B cell (primary cell): ENCODE measurements at places on chromosomes 5 and 9.

DNA sequence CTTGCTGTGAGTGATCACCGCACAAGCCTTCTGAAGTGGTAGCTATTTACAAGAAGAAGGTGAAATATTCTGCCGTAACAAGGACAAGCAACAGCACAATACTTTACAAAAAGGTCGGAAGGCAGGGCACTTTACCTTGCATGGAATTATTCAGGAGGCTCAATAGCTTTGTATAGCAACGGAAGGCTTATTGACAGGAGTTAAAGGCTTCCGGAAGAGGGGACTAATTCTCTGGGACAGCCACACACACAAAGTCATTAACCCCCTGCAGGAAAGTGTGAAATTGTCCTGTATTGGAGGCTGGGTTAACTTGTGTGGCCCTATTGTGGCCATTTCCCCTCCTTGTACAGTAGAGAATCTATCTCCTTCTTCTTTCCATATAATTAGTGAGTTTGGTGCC lies 199.3 kb upstream of the SEMA6A start:
- no peak for DNase-seq

- DNase-seq: no peak
These were observed 69.0 kb upstream of the HRH2 start for GRCh38 chr5:175588709-175589429.

DNA sequence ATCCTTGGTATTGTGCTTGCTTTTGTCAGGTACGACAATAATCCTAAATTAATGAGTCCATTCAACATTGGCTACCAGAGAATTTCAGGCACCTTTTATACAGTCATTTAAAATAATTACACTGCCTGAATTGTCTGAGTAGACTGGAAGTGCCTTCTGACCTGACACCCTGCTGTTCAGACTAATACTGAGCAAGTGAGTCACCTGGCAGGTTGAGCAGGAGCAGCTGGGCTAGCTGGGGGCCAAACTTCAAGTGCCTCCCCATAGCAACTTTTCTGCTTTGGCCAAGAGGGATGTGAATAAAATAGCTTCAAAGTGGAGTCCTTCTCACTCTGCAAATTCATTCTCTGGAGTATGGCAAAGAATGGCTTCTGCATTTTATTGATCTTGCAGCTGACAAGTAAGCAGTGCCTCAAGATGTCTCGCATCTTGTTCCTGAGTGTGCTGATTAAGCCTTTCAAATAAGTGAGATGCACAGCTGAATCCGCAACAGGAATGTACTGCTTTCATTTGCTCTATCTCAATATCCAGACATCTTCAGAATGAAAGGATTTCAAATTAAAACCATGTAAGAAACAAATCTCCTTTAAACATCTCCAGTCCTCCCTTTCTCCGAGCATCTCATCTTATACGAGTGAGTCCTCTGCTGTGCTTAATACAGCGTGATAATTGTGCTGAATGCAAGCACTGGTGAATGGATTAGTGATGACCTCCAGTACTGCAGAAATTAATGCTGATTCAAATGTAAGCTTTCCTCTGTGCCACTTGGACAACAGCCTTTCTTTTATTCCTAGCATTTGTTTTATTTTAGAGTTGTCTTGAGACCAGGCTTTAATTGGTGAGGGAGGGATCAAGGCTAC lies 271.2 kb downstream of the EDIL3 start:
- DNase-seq: no peak

GRCh38 chr9:128617943-128618342 lies 38.7 kb downstream of the DYNC2I2 start:
- no peak for DNase-seq

DNA sequence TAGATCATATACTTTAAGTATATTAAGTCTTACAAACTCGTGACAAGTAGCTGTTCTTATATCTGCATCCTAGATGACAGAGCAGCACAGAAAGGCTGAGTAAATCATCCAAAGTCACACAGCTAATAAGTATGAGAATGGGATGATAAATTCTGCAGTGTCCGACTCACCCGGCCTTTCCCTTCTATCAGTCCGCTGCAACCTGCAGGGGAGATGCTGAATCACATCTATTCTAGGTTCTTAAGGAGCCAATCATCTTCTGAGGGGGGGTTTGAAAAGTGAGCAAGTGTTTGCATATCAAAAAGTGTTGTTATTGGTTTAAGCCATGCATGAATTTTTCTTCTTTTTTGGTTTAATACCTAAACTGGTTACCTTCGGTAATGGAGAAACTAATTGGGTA lies 38.9 kb downstream of the ADAMTS16 start:
- DNase-seq: no peak

- DNase-seq: no peak
These were observed 212.6 kb downstream of the ARHGAP26 start for GRCh38 chr5:142982821-142983200.

GRCh38 chr5:6181147-6181729 lies 197.1 kb downstream of the MED10 start:
- DNase-seq: no peak

DNA sequence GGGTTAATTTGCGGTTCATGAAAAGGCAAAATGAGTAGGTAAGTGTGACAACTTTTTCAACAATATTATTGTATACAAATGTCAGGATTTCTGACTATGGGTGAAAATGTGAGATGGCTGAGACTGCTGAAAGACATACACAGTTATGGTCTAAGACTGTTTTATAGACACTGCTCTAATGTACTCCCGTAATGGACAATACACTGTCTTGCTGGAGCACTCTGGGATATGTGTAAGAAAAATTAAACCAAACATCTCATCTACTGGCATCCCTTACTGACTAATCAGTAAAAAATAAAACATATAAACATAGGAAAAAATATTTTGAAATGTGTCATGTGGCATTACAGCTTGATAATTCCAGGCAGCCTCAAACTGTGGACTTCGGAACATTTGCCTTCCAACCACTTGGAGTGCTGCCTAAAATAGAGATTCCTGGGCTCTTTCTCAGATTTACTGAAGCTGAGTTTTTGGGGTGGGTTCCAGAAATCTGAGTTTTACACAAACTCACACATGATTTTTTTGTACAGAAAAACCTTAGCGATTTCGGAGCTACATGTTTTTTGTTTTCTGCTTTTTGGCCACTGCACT lies 233.9 kb upstream of the TBCA start:
- DNase-seq: no peak

DNA sequence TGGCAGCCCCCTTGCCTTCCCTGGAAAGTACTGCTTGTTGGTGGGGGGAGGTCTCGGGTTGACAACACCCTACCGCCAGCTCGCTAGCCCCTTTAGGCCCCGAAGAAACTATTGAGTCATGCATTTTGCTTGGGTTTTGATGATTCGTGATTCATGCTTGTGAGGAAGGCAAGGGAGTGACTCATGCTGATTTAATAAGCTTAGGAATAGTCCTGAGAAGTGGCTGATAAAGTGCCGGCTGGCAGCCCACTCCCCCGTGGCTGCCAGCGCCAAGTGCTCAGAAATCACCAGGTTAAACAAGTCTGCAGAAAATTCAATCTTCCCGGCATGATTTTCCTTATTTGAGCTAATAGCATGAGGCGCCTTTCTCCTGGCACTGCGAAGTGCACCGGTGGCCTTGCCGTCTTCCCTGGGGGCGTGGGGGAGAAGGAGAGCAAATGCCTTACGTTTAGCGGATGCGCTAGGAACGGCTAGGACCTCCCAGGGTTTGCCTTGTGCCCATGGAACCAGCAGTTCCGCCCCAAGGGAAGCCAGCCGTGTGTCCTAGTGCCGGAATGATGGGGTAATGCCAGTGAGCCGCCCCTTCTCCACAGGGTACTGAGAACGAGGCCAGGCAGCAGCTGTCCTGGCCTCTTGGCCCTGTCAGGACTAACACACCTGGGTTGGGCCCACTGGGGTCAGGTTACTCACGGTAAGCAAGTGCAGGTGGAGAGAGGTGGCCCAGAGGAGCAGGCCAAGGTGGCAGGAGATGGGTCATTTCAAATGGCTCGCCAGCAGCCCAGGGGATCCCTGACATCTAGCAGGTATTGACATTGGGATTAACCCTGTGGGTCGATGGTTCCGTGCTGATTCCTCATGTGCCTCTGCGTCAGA lies 151.9 kb downstream of the MACROH2A1 start:
- DNase-seq: no peak

DNA sequence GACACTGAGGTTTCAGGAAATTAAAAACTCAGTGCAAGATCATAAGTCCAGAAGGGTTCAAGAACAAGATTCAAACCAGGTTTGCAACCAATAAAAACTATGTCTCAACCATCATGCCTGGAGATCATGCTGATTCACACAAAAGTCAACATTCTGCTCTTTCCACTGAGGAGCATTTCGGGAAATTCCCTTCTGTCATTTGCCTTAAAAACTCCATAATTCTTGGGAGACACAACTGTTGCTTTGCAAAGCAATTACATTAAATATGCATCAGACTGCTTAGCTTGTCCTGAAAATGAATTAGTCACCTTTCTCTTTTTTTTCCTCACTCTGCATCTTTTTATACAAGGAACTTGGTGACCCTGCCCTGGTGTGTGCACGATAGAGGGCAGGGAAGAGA lies 275.9 kb upstream of the ZNF462 start:
- DNase-seq: no peak

GRCh38 chr9:18798106-18798505 lies 234.9 kb downstream of the SAXO1 start:
- no peak for DNase-seq
